IMR-90 (cell line): ENCODE measurements at places on chromosomes 3 and 15.

GRCh38 chr15:58285921-58286278 lies 145.9 kb upstream of the LIPC start:
- DNase-seq = peak; percentile 2

DNA sequence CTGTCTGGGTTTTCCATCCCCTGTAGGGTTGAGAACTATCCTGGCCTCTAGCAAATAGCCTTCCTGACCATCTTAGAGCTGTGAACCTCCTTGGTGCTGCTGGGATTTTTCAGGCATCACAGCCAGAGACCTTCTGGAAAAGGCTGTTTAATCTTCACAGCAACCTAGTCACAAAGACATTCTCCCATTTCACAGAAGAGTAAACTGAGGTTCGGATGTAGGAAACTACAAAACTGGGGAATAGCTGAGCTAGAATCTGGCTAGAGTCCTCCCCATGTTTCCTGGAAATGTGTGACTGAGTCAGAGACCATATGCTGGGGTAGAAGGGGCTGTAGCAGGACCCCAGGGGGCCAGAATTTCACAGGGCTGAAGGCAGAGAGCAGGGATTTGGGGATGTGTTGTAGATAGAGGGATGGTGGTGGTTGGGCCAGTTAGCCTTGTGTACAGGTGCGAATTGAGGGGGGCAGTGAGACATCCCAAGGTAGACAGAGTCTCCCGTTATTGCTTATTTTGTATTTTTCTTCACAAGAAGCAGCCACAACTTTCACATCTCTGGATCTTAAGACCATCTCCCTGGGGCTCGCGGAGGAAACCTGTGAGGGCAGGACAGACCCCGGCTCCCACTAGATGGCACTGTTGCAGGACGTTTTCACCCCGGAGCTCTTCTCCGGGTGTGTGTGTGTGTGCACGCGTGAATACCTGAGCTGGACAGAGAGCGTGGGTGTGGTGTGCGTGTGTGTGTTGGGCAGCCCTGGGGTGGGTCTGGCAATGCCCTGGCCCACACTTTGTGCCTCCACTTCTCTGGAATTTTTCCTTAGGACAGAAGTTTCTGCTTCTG lies 66.9 kb upstream of the PRR23C start:
- peak; percentile 55 for DNase-seq

DNA sequence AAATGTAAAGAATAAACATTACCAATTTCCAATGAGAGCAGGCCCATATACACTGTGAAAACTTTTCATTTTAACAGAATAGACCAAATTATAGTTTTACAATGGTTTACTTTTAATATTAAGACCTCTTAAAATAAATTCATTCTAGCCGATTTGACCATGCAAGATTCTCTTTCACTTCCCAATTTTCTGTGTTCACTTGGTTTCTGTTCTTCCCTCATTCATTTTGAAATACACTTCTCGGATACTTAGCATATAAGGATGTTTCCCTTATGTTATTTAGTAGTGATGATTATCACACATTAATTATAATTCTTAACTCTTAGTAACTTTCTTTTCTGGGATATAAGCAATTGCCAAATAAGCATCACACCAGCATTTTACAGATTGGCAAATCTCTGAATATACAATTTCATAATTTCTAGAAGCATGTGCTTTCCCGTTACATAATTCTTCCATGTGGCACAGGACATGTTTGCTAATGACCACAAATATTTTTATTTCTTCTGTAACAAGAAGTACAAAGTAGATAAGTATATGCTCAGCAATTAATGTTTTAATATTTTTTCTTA lies 13.9 kb downstream of the OR5H15 start:
- DNase-seq = no peak

DNA sequence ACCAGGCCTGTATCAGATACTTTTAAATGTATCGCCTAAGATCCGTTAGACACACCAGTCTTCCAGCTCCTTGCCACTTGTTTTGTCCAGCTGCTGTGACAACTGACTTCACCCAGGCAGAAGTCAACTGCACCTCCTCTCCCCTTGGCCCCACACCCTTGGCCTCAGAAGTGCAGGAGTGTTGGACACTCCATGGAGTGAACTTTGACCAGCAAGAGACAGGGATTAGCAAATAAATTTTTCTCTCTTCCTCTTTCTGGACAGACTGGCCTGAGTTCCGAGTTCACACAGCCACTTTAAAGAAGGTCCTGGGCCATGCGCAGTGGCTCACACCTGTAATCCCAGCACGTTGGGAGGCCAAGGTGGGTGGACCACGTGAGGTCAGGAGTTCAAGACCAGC lies 2.9 kb upstream of the CLN6 start:
- DNase-seq = no peak

DNA sequence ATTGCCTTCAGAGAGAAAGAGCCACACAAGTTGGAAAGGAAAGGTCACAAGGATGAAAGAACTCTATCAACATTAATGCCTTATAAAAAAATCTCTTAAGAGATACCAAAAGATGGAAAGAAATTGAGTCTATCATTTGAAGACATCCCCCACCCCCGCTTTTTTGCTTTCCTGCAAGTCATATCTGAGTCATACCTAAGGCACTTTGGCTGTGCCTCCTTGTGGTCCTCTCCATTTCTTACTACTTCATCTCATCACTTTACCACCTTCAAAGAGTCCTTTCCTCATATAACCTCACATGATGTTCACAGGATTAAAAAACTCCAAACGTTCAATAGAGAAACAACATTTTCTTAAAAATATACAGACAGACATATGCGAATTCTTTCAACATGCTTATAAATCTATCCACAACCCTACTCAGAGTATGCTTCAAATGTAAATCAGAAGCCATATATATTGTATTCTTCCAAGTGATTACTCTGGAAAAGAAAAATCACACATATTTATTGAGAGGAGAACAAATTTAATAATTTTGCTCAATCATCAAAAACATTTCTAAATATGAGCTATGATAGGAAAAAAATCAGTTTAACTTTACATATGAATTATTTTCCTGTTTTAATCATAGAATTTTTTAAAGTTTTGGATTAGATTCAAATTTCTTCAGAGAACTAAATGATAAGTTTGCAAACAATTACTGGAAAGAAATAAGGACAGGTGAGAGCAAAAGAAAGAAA lies 1003.9 kb upstream of the CFAP20DC start:
- peak; percentile 59 for DNase-seq

- DNase-seq = peak; percentile 64
Observed at GRCh38 chr15:55434989-55435825, 26.9 kb downstream of the PIERCE2 start.

DNA sequence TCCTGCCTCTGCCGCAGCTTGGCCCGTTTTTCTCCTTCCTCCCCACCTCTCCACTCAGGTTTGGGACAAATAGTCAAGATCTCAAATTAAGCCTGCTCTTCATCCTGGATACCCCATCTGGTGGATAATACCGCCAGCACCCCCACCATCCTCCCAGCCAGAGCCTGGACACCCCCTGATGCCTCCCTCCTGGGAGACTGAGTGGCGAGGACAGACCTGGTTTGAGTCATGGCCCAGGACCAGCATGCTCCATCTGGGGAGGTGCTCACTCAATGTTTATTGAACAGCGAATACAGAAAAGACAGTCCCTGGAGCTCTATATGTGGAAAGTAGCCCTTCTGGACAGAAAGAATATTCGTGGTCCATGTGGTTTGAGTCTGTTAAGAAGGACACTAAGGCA lies 23.3 kb downstream of the CTSH start:
- no peak for DNase-seq
